ENCODE measurements at places on chromosomes 7 and 10.

- DNase-seq: no peak
These were observed 62.8 kb downstream of the INPP5A start for GRCh38 chr10:132600416-132600815.

DNA sequence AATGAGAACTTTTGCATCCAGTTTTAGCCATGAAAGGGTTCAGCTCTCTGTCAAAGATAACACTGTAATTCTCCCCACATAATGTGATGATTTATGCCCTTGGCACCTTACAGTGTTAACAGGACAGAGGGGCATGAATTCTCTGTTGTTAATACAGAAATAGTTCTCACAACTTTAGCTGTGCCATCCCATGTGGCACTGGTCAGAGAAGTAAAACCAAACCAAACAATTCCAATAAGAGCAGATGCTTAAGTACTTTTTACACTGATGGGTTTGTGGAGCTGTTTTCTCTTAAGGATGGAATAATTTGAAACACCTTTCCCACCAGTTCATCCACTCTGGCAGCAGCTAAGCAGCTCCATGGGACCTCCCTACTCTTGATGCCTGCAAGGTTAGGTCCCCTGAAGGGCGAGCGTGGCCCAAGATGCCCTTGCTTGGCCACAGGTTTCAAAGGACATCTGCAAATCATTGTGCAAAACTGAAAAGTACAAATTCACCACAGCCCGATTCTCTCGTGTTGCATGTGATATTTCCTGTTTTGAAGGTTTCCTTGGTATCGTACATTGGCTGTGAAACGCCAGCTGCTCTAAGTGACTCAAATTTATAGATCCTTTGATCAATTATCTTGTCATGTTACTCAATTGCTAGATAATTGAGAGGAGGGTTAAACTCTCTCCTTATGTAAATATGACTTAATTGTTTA is 82.5 kb upstream of the CREB5 start:
- peak; percentile 43 for DNase-seq

- no peak for DNase-seq
These were observed 75.8 kb downstream of the CDCA7L start for GRCh38 chr7:21869785-21870402.

- DNase-seq: no peak
These were observed 13.5 kb upstream of the ENTPD1 start for GRCh38 chr10:95742485-95742884.

DNA sequence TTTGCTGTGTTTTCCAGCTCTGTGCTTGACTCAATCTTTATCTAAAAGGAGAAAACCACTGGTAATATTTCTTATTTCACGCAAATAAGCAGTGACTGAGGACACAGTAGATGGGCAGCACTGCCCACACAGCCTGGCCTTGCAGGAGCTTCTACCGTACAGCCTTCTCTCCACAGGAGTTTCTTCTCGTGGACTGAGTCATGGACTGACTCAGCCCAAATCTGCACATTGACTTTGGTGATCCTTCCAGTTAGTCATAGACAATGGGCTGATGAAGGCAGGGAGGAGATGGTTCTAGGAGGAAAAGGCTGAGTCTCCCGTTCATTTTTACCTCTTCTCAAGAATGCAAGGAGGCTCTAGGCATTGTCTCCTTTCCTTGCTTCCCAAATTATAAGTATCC is 200.7 kb downstream of the RAPGEF5 start:
- no peak for DNase-seq

DNA sequence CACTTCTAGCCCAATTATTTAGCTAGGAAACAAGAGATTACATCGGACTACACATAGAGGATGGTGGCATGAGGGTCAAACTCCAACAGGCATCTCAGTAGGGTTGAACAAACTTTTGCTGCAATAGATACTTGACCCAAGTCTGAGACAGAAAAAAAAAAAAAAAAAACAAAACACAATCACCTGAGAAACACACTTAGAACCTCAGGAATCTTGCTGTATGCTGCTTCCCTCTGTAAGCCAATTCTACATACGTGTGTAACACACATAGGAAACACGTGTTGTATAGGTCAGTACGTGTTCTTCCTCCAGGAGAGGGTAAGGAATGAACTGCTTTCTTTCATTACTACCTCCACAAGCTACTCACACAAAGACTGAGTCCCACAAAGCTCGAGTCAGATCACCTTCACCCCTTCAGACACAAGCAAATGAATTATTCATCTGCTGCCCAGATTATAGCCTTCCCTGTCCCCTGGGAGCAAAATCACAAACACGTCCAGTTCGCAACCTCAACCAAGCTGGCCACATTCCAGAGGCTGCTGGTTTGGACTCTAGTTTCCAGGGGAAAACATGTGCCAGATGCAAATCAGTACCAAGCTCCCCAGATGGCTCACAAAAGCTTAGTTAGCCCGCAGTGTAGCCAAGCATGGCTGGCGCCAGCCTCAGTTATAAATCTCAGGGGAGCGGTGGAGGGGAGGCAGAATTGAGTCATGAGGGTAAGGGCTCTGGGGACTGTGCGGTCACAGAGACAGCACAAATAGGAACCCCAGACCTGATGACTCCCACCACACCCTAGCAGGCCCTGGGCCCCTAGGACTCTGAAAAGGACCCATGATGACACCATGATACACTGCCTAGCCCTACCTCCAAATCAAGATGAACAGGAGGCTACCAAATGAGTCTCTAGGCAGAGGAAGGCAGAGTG is 15.1 kb downstream of the PSAP start:
- no peak for DNase-seq

- DNase-seq: no peak
These were observed 156.5 kb downstream of the EXOC4 start for GRCh38 chr7:133409421-133409820.

GRCh38 chr7:130486114-130486953 is 5.6 kb upstream of the MEST start:
- peak; percentile 64 for DNase-seq

DNA sequence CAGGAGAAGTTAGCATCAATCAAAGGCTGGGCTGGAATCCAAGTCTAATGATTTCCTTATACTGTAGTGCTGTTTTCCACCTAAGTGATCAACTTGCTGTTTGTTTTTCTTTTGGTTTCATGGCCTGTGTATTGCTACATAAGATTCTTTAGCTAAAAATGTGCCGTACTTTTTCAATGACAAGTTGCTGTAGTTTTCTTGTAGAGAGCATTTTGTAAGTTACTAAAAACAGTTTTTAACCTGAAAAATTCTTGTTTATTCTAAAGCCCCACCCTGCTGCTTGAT is 1.3 kb downstream of the HELLS start:
- DNase-seq: no peak

DNA sequence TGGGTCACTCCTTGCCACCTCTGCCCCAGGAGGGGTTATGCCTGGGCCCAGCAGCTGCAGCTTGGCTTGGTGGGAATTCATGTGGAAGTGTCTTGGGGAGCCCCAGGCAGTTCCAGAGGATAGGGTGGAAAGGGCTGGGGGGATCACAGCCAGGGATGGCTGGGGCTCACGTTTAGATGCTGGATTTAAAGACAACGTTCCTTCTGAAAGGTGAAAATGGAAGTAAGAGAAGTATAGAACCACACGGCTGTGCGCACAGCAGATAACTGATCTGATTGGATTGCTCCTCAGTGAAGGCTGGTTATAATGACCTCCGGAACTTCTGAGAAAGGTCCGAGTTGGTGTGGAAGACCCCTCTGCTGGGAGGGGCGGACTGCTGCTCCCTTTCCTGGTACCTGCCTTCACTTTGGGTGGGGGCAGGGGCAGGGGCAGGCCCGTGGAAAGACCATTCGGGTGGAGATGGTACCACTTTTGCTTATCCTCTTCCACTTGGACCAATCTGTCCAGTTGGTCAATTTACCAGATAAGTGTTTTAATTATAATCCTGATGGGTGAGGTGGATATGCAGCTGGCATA is 7.9 kb upstream of the MYL7 start:
- peak; percentile 9 for DNase-seq

GRCh38 chr7:83806538-83806937 is 157.6 kb upstream of the SEMA3E start:
- DNase-seq: no peak

DNA sequence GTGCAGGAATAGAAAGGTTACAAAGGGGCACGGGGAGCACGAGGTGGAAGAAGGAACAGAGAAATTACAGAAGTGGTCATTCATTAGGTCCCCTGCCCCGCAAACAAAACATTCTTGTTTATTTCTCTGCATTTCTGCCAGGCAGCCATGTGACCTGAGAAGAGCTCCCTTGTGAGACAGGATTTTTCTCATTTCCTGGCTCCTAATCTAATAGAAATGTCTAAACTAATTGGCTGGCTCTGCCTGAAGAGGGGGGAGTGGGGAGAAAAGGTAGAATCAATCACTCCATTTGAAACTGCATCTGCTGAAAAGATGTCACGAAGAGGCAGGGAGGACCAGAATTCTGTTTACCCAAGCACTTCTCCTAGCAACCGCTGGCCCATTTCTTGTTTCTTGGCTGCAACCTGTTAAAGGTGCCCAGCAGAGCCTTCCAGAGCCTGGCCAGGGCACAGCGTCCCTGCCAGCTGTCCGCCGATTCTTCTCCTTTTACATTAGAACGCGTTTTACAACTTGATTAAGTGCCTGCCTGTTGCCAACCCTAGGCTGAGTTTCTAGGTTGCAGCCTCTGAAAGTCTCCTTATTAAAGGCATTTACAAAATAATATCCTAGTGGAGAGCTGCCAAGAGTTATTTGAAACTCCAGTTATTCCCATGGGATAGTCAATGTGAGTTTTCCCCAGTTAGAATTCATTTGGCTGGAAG is 1227.6 kb downstream of the TYW1 start:
- DNase-seq: no peak

- peak; percentile 50 for DNase-seq
These were observed 1.5 kb downstream of the KMT2E start for GRCh38 chr7:105015390-105015965.

GRCh38 chr10:131726967-131727366 is 173.8 kb upstream of the PPP2R2D start:
- DNase-seq: no peak

DNA sequence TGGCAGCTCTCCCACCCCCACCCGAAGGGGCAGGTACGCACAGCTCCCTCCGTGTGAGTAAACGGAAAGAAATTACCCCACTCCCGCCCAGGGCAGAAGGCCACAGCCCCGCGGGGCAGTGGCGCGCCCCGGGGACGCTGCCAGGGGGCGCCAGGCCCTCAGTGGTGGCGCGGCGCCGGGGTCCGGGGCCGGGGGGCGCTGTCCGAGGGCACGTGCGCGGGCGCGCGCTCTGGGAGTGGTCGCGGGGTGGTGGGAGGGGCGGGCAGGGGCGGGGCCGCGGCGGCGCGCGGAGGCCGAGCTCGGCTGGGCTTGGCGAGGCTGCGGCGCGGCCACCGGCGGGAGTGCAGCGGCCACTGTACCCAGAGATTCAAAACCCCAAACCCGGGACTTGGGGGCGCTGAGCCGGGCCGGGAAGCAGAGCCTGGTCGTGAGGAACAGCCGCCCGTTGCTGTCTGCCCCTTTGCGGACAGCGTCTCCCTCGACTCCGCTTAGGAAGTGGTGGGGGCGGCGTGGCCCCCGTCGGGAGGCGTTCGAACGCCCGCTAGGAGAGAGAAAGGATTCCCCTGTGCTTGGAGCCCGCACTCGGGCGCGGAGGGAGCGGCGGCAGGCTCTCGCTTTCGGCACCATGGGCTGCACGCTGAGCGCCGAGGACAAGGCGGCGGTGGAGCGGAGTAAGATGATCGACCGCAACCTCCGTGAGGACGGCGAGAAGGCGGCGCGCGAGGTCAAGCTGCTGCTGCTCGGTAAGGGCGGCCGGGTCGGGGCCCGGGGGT is at the start of gene GNAI1:
GNAI1 (plus strand) TSS at position 296 of the 773 bp plus-strand sequence; CDS start at position 626, 330 bp downstream.
- peak; percentile 38 for DNase-seq
